ENCODE measurements at places on chromosomes 16 and 17.

DNA sequence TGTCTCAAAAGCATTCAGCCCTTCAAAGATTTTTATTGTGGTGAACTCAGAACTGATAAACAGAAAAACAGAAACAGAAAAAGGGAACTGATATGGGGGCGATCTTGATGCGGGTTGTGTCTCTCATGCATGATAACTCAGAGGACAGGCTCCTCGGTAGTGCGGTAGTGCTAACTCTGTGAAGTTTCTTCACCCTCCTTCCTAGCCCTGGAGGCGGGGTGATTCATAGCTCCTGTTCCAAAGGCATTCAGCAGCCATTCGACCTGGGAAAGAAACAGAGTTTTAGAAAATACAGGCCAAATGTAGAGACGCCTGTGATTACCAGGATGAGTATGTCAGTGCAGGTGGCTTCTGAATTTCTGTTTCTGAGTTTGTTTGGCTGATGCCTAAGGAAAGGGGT lies 5.5 kb upstream of the MAF start:
- DNase-seq: no peak

GRCh38 chr17:34182036-34182803 lies 72.9 kb upstream of the CCL2 start:
- DNase-seq: no peak

- DNase-seq: no peak
These were observed 126.0 kb upstream of the SDK2 start for GRCh38 chr17:73770115-73770848.

DNA sequence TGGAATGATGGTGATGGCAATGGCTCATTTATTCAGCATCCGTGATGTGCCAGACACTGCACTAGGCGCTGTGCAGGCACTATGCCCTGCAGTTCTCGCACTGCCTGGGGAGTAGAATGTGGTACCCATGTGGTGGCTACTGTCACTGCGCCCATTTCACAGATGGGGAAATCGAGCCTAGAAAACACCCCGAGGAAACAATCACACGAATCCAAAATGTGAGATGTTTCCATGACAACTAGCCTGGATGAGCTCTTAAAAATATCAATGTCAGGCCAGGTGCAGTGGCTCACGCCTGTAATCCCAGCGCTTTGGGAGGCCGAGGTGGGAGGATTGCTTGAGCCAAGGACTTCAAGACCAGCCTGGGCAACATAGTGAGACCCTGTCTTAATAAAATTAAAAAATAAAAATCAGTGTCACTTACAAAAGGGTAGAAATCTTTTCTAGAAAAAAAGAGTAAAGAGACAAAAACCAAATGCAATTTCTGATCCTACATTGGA lies 57.9 kb upstream of the TNRC6A start:
- DNase-seq: no peak
